Right cardiac atrium (tissue), 5 donors: ENCODE measurements at places on chromosomes 13 and 19. TPM values are rescaled to one million over a fixed set of nuclear protein-coding genes. Genes with fewer than 3 reads are reported as not detected.

Gene LSR
- 5.0 TPM for polyA plus RNA-seq

Gene ZDHHC20
- polyA plus RNA-seq: 9.8 TPM

Gene AKAP8L
- 66.5 TPM for polyA plus RNA-seq

Gene SCGB2B2
- polyA plus RNA-seq: 0.68 TPM

Gene ARRDC2
- polyA plus RNA-seq: 24.7 TPM

Gene MYCBP2
- polyA plus RNA-seq: 28.0 TPM

Gene ZNF85
- polyA plus RNA-seq: 2.4 TPM

Gene VN1R4
- not detected for polyA plus RNA-seq

Gene IZUMO2
- polyA plus RNA-seq: not detected

Gene SIGLEC10
- polyA plus RNA-seq: 0.77 TPM

Gene MBD3L3
- polyA plus RNA-seq: not detected

Gene SLC17A7
- 1.1 TPM for polyA plus RNA-seq
